ENCODE measurements at places on chromosomes 5 and 9.
A peak's percentile ranks its signal among the peaks of the same experiment; 100 is the strongest.

- DNase-seq, result no peak
Measured at GRCh38 chr9:87741326-87741725, 15.4 kb downstream of the CTSL start.

DNA sequence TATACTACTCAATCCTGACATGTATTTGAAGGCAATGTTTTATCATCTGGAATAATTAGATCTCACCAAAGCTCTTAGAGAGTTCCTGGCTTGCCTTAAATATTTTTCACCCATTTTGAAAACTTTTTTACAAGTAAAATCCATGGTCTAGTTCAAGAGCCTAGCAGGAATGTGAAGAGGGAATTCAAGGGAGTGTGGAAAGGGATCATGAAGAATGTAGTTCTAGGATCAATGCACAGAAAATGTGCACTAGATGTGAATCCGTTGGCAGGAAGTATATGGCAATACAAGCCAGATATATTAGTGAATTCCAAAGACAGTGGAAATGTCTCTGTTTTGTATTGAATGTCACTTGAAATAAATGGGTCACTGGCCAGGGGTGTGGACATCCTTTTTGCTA is 167.9 kb upstream of the MOCS2 start:
- no peak for DNase-seq

DNA sequence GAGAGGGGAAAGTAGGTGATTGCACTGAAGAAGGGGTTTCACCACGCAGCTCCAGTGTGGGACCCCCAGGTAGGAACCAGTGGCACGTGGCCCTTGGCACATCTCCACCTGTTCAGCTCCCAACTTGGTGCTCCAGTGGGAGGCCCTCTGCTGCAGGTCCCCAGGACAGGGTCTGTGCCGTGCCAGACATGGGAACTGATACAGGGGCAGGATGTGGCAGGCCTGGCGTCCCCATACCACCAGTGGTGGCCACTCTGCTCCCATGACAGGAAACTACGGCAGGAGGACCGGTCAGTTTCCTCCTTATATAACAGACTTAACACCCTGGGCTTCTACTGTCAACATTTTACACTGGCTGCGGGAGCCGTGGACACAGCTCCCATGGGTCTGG is 67.3 kb downstream of the PSMB7 start:
- DNase-seq, result no peak

GRCh38 chr5:126335886-126336285 is 87.3 kb upstream of the GRAMD2B start:
- peak; percentile 45 for DNase-seq

DNA sequence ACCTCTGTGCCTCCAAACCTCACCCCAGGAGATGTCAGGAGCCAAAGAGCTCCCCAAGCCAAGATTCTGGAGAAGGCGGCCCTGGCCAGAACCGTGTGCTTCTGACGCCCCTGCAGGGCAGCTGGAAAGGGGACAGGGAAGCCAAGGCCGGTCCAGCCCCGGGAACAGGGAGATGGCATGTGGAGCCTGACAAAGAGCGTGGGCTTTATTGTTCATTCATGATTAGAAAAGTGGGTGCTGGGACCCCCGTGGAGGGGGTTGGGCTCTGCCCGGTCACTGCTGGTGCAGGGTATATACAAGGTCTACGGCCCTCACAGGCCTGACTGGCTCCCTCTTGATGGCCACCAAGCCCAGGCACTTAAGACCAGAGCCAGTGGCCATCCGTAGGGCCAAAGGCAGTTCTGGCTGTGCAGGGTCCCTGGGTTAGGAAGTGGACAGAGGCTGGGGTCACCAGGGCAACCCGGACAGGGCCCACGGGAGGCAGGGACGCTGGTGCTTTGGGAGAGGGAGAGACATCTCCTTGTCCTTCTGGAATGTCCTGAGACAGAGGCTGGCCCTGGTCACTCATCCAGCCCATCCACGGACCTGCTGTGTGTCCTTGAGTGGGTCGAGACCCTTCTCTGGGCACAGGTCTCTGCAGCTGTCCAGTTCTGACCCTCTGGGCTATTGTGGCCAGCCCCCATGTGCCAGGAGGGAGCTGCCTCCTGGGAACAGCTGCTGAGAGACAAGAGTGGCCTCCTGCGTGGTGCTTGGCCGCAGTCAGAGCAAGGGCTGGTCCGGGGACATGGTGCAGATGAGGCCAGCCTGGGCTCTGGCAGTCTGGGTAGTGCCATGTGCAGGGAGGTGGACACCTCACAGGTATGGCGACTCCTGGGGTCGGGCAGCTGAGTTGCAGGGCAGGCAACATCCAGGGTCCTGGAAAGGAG is 12.5 kb downstream of the NINJ1 start:
- no peak for DNase-seq
